ENCODE measurements at places on chromosomes 6 and 20.

DNA sequence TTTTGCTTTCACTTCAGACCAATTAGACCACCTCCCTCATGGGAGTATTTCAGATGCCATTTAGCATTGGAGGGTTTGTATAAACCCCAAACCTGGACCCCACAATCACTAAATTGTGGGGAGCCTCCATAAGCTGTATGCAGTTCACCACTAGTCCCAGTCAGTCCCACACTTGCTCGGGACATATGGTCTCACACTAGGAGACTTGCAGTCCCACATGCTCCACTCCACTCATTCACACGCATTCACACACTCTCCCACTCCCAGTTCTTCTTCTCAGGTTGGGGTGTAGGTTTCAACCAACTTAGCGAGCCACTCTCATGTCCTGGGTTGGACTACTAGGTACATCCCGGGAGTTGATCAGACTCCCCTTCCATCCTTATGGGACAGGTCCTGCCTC is 84.5 kb upstream of the GPR6 start:
- no peak for DNase-seq

DNA sequence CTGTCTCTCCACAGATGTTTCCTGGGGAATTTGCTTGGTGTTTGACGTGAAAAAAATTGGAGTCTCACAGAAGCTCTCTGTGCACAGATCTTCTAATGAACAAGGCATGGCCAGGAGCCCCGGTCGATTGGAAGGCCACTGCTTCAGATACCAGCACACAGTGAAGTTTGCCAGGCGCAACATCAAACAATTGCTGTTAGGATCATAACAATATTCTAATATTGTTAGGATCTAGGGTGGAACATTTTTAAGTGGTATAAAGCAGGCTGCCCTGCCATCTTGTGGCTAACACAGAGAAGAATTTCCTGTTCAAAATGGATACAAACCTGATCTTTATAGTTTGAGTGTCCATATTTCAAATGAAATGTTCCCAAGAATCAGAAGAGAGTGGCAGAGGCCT is 64.1 kb downstream of the C6orf118 start:
- peak; percentile 17 for DNase-seq

- DNase-seq, result no peak
These were observed 4.9 kb downstream of the TBXT start for GRCh38 chr6:166162599-166163342.

GRCh38 chr6:159508931-159509330 is 184.1 kb downstream of the SOD2 start:
- no peak for DNase-seq

- DNase-seq, result no peak
These were observed 3.7 kb downstream of the GRIK2 start for GRCh38 chr6:101397199-101397598.

DNA sequence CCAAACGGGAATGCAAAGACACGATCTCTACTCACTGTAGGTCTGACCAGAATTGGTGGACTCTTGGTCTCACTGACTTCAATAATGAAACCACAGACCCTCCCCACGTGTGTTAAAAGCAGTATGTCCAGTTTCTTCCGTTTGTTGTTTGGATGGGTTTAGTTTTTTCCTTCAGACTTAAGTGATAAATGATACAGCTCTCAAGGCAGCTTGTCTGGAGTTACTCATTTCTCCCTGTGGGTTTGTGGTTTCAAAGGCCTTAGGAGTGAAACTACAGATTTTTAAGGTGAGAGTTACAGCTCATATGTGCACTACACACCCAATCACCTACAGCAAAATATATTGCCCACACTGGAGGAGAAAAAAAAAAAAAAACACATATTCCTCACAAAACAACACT is 86.7 kb upstream of the STMND1 start:
- DNase-seq, result no peak

GRCh38 chr6:84763003-84763885 is 1.2 kb downstream of the TBX18 start:
- peak; percentile 80 for DNase-seq

DNA sequence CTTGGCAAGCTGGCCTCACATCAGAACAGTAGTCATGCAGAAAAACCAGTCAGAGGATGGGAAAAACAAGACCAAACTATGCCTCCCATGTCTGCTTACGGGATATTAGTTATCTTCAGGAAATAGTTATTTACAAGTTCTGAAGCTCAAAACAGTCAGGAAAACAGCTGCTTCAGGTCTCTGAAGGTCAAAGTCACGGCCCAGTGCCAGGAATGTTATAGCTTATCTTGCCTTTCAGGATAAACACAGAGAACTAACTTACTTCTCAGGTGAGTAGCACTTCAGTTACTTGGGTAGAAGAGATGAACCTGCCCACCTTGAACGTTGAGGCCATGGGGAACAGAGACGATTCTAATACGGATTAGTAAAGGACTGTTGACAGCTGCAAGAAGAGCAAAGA is 310.7 kb downstream of the KIF16B start:
- no peak for DNase-seq

DNA sequence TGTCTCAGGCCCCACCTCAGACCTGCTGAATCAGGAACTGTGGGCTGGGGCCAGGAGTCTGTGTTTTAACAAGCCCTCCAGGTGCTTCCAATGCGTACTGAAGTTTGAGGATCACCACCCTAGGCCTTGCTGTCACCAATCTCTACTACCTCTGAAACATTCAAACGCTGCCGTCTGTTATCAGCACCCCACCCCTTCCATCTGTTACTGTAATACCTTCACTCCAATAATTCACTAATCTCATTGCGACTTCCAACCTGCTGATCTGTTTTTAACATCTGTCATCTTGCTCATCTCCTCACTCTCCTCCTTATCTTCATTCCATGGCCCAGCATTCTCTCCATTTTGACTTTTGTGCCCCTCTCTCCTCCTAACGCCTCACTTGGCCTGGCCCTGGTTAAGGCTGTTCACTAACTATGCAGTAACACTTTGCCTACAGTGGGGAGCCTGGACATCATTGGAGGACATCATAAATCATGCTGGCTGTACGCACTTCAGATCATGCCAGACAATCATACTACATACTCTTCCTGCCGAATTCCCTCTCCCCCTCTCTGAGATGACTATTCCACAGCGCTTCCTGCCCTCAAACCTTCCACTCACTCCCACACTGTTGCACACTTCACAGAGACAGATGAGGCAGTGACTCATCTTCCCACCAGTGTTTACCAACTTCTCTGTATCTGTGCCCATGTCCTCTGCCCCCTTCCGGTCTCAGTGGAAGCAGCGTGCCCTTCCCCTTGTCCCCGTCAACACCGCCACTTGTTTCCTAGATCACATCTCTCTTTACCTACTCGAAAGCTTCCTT is 3.0 kb upstream of the GUCA1B start:
- no peak for DNase-seq

All from right kidney (tissue), 9 donors.